ENCODE measurements at places on chromosomes 4 and X. TPM values are rescaled to one million over a fixed set of nuclear protein-coding genes. Genes with fewer than 3 reads are reported as not detected.

NR3C2 gene
- total RNA-seq = 0.08 TPM

GYPE gene
- total RNA-seq = not detected

KCTD8 gene
- total RNA-seq = not detected

GABRG1 gene
- not detected for total RNA-seq

TLR3 gene
- 0.32 TPM for total RNA-seq

PPEF1 gene
- total RNA-seq = 0.89 TPM
